ENCODE measurements at places on chromosomes 2 and 18.

GRCh38 chr2:181076658-181077057 lies 96.3 kb downstream of the UBE2E3 start:
- no peaks in the 10 kb centered on the region for H3K4me1 ChIP-seq
- DNase-seq = no peak
- H3K27me3 ChIP-seq = no peaks in the 10 kb centered on the region
- H3K4me3 ChIP-seq = no peak overlapping the region
- no peaks in the 10 kb centered on the region for H3K36me3 ChIP-seq
- H3K27ac ChIP-seq = no peak overlapping the region

DNA sequence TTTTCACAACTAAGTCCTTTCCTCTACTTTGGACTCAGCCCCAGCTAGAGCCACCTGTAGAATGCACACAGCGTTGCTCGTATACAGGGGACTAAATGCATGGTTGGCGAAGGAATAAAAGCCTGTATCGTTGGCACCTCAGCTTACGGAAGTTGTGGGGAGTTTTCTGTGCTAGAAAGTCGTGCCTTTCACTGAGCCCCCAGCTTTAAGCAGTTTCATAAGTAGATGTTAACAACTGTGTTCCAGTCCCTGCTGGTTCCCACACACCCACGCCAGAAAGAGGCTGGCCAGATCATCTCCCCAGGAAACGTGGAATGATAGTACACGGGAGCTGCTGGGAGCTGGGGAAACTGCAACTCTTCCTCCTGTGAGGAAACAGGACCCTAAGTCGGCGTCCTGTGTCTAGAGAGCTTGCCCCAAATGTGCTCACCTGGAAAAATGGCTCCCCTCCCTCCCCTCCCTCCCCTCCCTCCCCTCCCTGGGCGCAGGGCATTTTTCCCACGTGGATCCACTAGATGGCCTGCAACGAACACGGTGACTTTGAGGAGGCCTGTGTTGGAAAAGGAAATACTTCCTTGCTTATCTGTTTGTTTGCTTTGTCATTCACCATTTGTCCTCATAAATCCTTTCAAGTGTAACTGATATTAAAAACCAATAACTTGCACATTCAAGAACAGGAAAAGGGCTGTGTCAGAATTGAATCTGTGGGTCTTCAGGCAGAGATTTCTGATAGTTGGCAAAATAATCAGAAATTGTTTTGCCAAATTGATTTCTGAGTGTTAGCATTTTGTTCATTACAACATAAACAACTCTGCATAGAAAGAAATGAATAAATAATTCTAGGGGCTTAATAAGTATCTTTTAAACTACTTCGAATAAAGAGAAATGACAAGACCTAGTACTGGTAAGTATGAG lies 43.9 kb upstream of the RFX8 start:
- peak; percentile 70 for DNase-seq
- no peaks in the 10 kb centered on the region for H3K27me3 ChIP-seq
- H3K4me1 ChIP-seq = no peaks in the 10 kb centered on the region
- H3K36me3 ChIP-seq = no peaks in the 10 kb centered on the region

- H3K36me3 ChIP-seq = no peaks in the 10 kb centered on the region
- H3K27ac ChIP-seq = no peak overlapping the region
- no peak for DNase-seq
- no peak overlapping the region for H3K4me3 ChIP-seq
Observed at GRCh38 chr2:222547083-222547482, 108.8 kb downstream of the FARSB start.

DNA sequence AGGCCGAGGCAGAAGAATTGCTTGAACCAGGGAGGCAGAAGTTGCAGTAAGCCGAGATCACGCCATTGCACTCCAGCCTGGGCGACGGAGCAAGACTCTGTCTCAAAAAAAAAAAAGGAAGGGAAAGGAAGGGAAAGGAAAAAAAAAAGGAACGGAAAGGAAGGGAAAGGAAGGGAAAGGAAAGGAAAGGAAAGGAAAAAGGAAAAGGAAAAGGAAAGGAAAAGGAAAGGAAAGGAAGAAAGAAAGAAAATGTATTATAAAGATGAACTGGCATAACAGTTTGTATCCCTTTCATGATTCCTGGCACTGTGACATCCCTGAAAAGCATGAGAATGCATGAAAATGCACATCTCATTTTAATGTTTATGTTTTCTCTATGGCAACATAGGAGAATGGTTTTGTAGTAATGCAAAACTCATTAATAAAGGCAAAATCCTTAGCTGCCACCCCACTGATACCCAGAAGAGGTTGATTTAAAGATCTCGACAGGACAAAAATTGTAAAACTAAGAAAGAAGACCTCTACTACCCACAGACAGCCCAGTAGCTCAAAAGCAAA lies 11.5 kb upstream of the MREG start:
- H3K4me3 ChIP-seq = no peak overlapping the region
- H3K36me3 ChIP-seq = no peaks in the 10 kb centered on the region
- no peak for DNase-seq
- H3K4me1 ChIP-seq = no peaks in the 10 kb centered on the region

- H3K4me3 ChIP-seq = no peak overlapping the region
- H3K27me3 ChIP-seq = no peaks in the 10 kb centered on the region
- no peaks in the 10 kb centered on the region for H3K4me1 ChIP-seq
- H3K27ac ChIP-seq = no peak overlapping the region
Observed at GRCh38 chr18:78207942-78208341, 771.7 kb upstream of the SALL3 start.

- no peak overlapping the region for H3K27ac ChIP-seq
- H3K36me3 ChIP-seq = no peaks in the 10 kb centered on the region
- H3K4me1 ChIP-seq = no peaks in the 10 kb centered on the region
Observed at GRCh38 chr2:168687314-168687713, 115.1 kb upstream of the NOSTRIN start.

DNA sequence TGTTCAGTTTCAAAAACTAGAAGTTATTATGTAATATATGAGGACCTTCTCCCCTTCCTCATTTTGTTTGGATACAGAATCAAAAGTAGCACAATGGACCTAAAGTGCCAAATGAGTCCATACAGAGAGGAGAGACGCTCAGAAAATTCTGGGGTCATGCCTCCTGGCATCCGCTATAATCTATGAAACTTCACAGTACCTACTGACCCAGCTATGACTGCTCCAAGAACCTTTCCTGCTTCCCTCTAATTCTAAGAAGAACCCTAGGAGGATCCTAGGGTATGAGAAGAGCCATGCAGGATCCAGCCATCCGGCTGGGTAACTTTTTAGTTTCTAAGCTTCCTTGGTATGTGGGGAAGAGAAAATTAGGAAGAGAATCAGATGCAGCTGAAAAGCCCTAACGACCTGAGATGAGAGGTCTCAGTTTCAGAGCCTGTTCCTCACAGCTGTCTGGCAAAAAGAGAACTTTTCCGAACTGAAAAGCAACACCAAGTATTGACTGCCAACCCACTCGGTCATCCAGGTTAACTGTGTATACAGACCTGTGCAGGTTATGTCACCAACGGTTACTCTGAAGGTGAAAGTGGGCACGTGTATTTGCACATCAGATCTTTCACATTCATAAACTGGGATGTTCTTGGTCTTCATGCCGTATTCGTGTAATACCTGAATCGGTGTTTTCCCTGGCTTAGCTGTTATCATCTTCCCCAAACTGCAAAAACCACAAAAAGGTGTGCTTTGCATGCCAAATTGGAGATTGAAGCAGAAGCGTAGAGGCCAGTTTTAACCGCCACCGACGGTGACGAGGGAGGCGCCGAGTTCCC lies 1.1 kb downstream of the PRKRA start:
- H3K4me3 ChIP-seq = peak overlapping the region; percentile 88
- H3K27ac ChIP-seq = peak overlapping the region; percentile 99
- no peaks in the 10 kb centered on the region for H3K27me3 ChIP-seq
- H3K4me1 ChIP-seq = peaks cover 8% of the 10 kb centered on the region
- DNase-seq = no peak

DNA sequence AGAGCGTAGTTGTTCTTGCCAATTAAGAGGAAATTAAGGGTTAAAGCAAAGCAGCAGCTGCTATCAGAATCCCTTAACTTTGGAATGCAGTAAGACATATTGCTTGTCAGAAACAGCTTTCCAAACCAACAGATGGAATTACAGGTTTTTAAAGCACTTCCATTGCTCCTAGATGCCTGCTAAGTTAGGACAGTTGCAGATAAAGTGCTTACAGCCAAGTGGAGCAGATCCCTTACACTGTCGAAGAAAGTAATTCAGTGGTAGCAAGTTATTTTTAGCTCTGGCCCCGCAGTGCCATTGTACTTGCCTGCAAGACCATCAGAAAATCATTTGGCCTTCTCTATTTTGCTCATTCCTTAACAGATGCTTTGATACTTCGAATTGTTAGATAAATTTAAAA lies 5.4 kb downstream of the PDK1 start:
- no peak for DNase-seq
- no peak overlapping the region for H3K4me3 ChIP-seq
- no peak overlapping the region for H3K27ac ChIP-seq
- H3K4me1 ChIP-seq = peaks cover 8% of the 10 kb centered on the region
- no peaks in the 10 kb centered on the region for H3K36me3 ChIP-seq

DNA sequence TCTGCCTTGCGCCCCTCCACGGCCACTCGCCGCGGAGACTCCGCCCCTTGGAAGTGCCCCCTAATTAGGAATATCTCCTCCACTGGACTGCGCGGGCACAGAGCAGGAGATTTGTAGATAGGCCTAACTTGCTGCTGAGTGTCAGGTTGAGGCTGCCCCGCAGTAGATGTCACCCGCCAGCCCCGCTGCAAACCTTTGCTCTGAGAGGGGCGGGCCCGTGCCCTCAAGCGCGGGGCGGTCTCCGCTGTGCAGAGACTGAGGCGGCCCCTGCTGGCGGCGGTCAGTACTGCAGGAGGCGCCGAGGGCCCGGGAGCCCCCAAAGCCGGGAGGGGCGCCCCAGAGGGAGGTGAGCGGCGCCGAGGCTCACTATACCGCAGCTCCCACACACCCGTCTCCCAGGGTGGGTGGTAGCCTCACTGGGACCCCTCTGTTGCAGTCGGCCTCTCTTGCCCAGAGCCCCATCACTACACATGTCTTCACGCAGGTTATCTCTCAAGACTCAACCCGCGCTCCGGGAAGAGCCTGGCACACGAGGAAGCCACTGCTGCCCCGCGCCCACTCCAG lies 2.9 kb upstream of the NEURL3 start:
- DNase-seq = peak; percentile 86
- H3K4me1 ChIP-seq = peaks cover 25% of the 10 kb centered on the region
- H3K36me3 ChIP-seq = no peaks in the 10 kb centered on the region
- peak overlapping the region; percentile 61 for H3K4me3 ChIP-seq

DNA sequence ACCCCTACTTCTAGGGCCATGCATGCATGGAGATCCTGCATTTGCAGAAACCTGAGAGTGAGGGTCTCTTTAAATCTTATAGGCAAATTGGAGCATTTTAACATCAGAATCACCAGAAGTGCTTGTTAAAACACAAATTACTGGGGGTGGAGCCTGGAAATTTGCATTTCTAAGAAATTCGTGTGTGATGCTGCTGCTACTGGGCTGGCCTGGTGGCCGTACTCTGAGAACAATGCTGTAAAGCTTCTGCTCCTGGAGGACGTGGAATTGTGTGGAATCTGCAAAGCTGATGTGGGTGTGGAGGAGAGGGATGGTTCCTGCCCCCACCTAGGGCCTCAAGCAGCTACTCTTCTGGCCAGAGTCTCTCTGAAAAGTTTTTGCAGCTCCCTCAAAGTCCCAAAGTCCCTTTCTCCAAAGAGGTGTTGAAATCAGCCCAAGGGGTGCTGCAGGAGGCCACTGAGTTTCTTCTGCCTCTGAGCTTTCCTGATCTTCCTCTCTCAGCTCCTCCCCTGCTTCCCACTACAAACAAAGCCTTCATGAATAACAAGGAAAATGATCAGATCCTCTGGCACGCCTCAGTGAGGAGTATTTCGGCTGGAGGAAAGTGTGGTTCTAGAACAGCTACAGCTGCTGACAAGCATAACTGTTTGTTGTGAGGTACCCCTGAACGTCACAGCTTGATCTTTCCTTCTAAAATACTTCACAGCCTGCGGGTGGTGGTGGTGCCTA lies 508.3 kb downstream of the CNTNAP5 start:
- H3K27me3 ChIP-seq = no peaks in the 10 kb centered on the region
- no peak for DNase-seq
- no peaks in the 10 kb centered on the region for H3K36me3 ChIP-seq
- no peak overlapping the region for H3K4me3 ChIP-seq

DNA sequence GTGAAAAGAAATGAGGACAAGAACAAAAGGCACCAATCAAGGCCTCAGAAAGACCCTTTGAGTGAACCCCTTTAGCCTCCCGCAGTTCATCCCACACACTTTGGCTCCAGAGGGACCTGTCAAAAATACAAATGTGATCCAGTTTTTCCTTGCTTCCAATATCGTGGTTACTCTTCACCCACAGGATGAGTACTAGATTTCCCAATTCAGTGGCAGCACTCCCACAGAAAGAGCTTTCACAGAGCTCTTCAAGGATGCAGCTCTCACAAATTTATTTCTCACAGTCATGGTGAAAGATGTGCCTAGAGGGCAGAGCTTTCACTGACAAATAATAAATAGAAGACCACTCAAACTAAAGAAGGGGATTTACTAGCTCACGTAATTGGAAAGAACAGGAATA lies 3.0 kb upstream of the GFPT1 start:
- H3K27me3 ChIP-seq = no peaks in the 10 kb centered on the region
- H3K27ac ChIP-seq = no peak overlapping the region
- no peak for DNase-seq
- peaks cover 4% of the 10 kb centered on the region for H3K4me1 ChIP-seq

DNA sequence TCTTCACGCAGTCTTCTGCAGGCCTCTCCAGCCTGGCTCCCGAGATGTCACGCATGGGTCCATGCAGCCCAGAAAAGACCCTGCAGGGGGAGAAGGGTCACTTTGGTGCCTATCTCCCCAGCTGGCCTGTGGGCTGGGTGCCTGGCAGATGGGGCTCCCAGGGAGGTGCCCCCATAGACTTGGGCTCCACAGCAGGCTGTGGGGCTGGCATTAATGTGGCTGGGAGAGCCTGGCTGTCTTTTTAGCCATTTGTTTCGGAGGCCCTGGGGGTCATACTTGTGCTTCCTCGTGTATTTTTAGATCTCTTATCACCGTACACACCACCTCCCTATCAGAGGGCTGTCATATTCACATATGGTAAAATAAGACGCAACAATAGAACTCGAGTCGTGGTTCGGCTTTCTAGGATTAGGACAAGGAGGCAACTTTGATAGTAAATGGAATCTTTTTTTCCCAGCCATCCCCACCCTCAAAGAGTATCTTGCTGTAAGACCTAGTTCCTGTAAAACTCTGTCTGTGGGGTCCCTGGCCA lies 74.5 kb downstream of the LRRFIP1 start:
- H3K4me3 ChIP-seq = no peak overlapping the region
- DNase-seq = no peak
- H3K27ac ChIP-seq = peak overlapping the region; percentile 84
- peaks cover 15% of the 10 kb centered on the region for H3K4me1 ChIP-seq
- no peaks in the 10 kb centered on the region for H3K27me3 ChIP-seq

Measured in kidney (tissue), 22 donors.